ENCODE measurements at places on chromosomes 5 and 9. TPM values are rescaled to one million over a fixed set of nuclear protein-coding genes. Genes with fewer than 3 reads are reported as not detected.

Gene CCDC171
- total RNA-seq, result 5.0 TPM

Gene FOXD4
- total RNA-seq, result 0.22 TPM

Gene NEUROG1
- total RNA-seq, result not detected

Gene ANKS6
- total RNA-seq, result 19.5 TPM

Gene SLC34A3
- total RNA-seq, result not detected

Gene GPR150
- total RNA-seq, result under 0.01 TPM

Gene CER1
- not detected for total RNA-seq

Gene CCDC192
- total RNA-seq, result not detected

All from placental pericyte (primary cell).